ENCODE measurements at places on chromosomes 7 and 10. TPM values are rescaled to one million over a fixed set of nuclear protein-coding genes. Genes with fewer than 3 reads are reported as not detected.

DNA sequence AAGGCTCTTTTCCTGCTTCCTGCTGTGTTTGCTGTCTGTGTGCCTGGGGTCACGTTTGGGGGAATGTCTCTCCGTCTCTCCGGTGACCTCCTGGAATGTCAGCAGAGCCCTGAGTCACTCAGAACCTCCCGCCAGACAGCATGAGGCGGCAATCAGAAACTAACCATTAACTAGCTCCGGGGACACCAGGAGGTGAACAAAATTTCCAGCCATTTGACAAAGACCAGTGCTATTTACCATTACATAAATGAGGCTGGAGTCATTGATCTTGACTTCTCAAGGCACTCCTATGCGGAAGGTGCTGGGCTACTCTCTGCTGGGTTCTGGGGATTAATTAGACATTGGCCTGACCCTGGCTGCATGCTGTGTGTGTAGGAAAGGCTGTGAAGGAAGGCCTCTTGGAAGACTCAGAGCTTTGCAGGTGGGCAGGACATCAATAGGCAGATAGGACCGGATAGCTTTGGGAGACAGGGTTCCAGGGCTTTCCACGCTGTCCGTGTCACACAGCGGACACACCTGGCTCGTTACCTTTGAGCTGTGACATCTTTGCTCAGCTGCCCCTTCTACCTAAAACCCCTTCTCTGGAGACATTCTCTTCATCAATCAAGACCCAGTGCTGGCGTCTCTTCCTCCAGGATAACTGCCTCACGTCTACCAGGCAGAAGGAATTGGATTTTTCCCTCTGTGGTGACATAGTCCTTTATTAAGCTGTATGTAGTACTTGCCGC, 77.0 kb downstream of the PFKFB3 start:
- DNase-seq: no peak

DNA sequence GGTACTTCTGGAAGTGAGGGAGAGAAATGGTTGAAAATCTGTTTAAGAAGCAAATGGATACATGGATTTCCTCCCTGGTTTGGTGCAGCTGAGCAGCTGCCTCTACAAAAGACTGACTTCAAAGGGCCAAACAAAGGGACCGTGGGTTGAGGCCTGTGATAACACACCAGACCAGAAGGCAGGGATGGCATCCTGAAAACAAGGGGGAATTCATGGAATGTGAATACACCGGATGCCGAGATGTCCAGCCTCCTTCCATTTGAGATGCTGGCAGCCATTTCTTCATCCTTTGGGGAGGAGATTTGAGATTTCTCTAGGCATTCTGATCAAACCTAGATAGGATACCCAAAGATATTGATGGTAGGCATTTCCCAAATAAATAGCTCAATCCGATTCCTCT, 36.9 kb downstream of the TAF3 start:
- no peak for DNase-seq

DNA sequence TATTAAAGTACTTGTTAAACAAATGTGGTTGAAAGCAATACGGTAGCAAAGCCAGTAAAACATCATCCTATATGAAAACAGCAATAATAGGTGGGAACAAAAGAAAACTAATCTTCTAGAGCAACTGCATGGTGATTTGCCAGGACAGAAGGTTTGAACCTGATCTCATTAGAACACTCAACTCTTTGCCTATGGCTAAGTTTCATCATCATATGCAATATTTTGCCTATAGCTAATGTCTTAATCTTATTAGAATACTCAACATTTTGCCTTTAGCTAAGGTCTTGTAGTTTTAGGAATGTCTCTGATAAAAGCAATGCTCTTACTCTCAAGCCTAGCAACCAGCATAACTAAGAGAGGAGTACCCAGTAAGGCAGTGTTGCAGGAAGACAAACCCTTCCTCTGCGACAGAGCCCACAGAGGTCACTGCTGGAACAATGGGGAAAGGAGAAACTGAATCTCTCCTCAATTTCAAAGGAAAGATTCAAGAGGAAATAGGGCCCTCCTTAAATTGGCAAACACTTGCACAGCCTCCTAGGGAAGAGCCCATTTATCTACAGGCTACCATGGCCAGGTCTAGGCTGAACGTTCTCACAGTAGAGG, 38.3 kb downstream of the CADPS2 start:
- DNase-seq: no peak

DNA sequence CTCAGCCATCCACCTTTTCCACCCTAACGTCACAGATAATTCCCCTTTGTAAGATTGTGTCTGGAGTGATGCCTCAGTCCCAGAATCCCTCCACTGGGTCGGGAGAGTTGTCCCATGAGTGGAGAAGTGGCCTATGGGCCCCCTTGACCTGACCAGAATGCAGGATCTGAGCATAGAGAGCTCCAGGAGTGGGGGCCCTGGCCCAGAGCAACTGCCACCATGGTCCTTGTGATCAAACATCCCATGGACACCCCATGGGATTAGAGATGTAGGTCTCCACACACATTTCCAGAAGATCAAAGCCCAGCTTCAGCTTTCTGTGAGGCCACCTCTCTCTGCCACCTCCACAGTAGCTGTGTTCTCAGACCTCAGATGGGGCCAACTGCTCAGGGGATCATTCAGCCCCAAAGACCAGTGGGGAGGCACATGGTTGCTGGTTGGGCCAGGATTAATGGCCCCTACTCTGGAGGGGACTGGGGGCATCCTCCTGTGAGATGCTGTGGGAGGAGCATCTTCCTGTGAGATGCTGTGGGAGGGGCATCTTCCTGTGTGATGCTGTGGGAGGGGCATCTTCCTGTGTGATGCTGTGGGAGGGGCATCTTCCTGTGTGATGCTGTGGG, 28.5 kb upstream of the DPYSL4 start:
- DNase-seq: peak; percentile 51

DNA sequence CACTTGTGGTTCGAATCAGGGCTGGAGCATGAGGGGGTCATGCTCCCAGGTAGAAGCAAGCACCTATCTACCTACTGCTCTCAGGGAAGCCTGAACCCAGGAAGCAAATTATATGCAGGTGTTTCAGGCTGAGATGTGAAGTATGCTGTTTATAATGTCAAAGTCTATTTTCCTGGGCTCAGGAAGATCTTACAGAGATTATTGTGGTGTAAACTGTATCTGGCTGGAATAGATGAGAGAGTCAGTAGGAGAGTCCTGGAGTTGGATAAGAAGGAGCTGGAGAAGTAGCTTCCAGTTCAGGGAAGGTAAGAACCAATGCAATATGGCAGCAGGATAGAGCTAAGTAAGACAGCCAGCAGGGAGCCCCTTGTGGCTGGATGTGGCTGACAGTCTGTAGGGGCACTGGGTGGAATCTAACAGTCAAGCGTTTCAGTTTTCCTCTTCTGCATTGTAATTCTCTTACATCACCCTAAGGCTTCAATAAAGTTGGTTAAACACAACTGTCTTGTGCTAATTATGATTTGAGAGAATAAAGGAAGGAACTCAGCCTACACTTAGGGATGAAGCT, 105.9 kb upstream of the EEPD1 start:
- no peak for DNase-seq

DNA sequence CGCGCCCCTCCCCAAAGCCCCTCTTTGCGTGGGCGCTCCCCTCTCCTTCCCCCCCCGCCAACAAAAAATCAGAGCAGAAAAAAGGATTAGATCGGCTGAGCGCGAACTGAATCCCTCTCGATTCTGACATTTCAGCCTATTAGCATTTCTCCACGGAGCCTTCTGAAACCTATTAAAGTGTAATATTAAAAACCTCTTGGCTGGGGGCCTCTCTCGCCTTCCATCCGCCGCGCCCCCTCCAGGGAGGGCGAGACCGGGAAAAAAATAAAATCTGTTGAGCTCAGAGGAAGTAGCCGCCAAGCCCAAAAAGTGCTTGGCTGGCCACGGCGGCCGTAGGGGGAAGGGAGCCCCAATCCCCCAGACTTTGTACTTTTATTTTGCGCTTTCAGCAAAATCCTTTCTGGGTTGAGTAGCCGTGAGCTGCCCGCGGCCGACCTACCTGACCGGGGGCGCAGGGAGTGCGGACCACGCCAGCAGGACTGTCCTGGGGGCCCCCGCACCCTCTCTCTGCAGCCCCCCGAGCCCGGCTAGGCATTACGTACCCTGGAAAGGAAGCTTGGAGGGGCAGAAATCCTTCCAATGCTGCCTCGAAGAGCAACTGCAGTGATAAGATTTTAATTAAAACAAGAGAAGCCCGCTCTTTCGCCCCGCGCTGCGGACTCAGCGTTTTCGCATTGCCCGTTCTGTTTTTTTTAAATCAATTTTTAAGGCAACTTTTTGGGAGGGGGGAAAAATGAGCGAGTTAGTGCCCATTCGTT, 1.3 kb upstream of the TNRC18 start:
- no peak for DNase-seq

Gene POM121L12
- total RNA-seq: not detected

Gene GIMAP8
- 8.7 TPM for total RNA-seq

Gene CYP2E1
- 0.43 TPM for total RNA-seq

Gene FEZF1
- not detected for total RNA-seq
